ENCODE measurements at places on chromosomes 1 and 21.

DNA sequence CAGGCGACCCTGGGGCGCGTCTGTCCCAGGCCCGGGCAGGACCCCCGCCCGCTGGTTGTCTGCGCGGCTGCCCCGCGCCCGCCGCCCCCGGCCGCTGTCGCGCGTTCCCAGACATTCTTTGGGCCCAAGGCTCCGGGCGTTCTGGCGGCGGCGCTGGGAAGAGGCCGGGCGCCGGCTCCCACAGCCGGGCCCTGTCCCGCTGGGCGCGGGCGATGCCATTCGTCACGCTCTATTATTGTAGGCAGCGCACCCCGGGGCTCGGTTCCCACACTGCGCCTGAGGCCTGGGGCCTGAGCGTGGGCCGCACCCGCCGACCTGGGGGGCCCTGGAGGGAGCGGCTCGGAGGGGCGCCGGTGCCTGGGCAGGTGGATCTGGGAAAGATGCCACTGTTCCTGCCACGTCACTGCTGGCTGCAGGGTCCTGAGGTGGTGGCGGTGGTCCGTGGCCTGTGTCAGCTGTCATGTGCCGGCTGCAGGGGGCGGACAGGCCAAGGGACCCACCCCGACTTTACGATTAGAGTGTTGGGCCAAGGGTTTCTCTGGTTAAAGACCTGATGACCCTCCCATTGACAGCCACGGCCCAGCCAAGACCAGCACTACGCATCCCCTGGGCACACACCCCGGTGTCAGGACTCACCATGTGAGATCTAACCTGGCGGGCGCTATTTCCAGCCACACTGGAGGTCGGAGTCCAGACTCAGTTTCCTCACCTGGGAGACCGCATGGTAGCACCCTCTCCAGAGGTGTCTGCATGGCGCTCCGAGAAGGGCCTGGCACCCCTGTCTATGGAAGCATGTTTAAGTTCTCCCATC is 55.1 kb upstream of the ADARB1 start:
- DNase-seq, result no peak

GRCh38 chr1:37323486-37324377 is 150.6 kb upstream of the ZC3H12A start:
- DNase-seq, result no peak

GRCh38 chr1:187092104-187092503 is 263.4 kb downstream of the PLA2G4A start:
- DNase-seq, result no peak

GRCh38 chr1:162388083-162388594 is 6.6 kb downstream of the C1orf226 start:
- DNase-seq, result no peak

GRCh38 chr1:178609015-178609414 is 96.1 kb downstream of the TEX35 start:
- no peak for DNase-seq

GRCh38 chr1:111204201-111204982 is 3.9 kb upstream of the DENND2D start:
- peak; percentile 12 for DNase-seq
